GM18507 (cell line): ENCODE measurements at places on chromosomes 2 and 18.

DNA sequence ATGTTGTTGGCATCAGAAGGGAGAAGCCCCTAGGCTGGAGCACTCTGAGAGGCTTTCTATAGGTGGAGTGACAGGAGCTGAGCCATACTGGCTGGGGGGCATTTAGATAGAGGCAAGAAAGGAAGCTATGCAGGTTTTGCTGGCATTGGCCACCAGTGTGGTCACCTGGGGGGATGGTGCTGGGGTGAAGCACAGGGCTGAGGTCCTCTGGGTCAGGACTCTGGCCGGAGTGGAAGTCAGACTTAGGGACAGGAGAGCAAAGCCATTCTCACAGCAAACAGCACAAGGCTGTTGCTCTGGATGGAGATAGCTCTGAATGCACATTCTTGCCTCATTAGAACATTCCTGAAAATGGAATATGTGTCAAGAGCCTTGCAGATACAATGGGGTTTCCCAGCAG is 47.4 kb downstream of the NTSR2 start:
- no peak for DNase-seq

GRCh38 chr2:200414367-200414766 is 95.5 kb downstream of the KCTD18 start:
- no peak for DNase-seq

DNA sequence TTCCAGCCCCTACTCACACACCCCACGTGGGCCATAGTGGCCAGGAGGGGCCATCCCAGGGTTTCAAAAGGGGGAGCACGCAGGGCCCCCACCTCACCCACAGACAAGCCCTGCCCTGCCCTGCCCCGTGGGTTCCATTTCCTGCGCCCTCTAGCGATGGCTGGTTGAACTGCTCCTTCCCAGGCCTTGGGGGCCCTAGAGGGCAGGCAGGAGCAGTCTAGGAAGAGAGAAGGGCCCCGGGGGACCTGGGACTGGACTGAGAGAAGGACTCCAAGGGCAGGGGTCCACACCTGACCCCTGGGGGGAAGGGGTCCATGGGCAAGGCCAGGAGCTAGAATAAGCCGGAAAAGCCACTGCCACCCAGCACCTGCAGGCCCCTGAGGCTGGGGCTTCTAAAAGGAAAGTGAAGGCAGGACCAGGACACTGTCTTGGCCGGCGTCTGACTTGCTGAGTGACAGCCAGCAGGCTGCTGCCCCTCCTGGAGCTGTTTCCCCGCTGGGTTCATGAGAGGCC is 10.1 kb downstream of the CYP26B1 start:
- peak; percentile 54 for DNase-seq

DNA sequence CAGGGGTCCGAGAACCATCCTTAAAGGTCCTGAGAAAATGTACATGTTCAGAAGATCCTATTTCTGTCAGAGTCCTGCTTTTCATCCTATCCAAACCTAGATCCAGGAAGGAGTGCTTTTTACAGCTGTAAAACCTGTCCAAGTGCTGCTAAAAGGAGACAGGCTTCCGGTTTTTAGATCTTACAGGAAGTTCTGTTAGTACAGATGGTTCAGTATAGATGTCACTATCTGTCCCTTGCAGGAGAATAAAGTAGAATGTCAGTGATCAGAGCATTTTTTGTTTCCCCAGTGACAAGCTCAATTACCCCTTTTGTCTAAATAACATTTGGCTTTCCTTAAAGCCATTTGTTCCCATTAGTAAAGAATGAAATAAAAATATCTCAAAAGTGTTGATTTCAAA is 98.3 kb downstream of the NRP2 start:
- no peak for DNase-seq

DNA sequence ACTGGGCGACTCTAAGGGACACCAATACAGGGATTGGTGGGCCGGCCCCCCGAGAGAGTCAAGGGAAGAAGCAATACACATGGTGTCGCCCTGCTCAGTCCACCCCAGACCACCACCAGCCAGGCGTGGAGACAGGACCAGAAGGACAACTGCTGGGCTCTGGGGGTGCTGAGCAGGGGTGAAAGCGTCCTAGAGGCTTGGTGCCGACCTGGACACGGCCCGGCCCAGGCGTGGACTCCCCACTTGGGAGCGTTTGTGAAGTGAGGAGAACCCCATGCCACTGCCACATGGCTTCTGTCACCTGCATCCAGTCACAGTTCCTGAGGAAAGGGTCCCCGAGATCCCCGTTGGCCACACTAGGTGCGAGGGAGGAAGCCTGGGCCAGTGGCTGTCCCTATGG is 35.4 kb upstream of the ITM2C start:
- no peak for DNase-seq

- DNase-seq: no peak
Observed at GRCh38 chr2:99430614-99431291, 59.1 kb downstream of the REV1 start.

- no peak for DNase-seq
Observed at GRCh38 chr18:59917422-59917821, 17.6 kb downstream of the PMAIP1 start.

DNA sequence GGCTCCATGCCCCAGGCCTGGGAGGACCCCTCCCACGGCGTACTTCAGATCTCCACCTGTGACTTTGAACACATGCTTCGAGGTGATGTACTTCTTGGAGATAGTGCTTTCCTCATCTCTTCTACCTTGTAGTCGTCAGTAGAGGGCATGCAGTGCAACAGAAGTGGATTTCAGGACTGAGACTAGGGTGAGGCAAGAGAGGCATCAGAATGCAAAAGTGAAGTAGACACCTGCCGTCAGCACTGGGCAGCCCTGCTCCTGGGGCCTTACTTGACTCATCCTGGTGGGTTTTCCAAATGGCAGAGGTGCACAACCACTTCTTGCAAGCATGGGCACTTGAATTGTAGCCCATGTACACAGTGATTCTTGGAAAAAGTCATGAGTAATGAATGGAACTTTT is 258.8 kb downstream of the NEDD4L start:
- no peak for DNase-seq

- DNase-seq: no peak
Observed at GRCh38 chr18:362311-363290, 94.8 kb upstream of the THOC1 start.

GRCh38 chr2:219107758-219108157 is 47.0 kb upstream of the IHH start:
- no peak for DNase-seq

- DNase-seq: no peak
Observed at GRCh38 chr18:44507729-44508325, 172.9 kb upstream of the SETBP1 start.

DNA sequence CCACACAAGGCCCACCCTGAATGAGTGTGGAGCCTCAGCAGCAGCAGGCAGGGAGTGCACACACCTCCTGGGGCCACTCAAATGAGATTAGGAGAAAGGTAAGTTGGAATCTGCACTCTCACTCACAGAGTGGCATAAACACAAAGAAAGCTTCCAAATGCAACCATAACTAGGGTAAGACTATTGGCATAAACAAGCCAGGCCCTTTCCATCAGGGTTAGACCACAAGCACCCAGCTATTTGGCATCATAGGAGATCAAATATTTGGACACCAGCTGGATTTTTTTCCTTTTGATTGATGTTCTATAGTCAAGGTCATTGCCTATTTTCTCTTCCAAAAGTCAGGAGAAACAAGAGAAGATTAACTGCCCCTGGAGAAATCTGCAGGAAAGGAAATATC is 471.5 kb downstream of the TXNL1 start:
- DNase-seq: no peak

GRCh38 chr2:28401948-28402550 is 9.4 kb downstream of the FOSL2 start:
- DNase-seq: no peak
